ENCODE measurements at places on chromosomes 3 and 15. TPM values are rescaled to one million over a fixed set of nuclear protein-coding genes. Genes with fewer than 3 reads are reported as not detected.

The GRK7 gene
- total RNA-seq, result not detected

The OPA1 gene
- 60.8 TPM for total RNA-seq

The ASB14 gene
- not detected for total RNA-seq

The DISP2 gene
- total RNA-seq, result 2.0 TPM

DNA sequence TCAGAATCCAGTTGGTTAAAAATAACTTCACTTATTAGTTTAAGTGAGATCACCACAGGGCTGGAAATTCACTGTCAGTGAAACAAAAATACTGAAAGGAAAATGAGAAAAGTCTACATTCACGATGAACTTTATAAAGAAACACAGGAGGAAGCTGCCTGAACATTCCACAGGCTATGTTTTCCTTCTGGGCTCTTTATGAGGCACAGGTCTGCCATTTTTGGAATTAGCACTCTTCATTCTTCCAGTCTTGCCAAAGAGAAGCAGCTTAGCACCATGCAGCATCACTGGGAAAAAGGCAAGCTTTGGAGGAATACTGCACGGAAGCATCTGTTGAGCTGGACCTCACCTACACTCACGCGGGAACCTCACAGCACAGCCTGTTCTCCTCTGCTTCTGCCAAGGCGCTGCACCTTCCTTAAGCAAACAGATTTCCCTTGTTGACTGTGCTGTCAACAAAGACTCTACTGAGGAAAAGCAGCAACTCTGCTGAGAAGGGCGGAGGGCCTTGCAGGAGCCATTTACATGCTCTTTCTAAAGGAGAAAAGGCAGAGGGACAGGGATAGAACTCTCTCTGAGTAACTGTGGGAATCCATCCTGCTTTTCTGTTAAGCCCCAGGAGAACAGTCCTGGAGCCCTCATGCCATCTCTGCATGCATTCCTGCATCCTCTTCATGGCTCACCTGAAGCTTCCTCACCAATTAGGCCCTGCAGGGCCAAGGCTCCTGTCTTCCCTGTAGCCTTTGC, 15.7 kb downstream of the SUSD5 start:
- no peaks in the 10 kb centered on the region for H3K4me1 ChIP-seq
- H3K27ac ChIP-seq, result no peak overlapping the region
- no peak overlapping the region for H3K4me3 ChIP-seq
- no peaks in the 10 kb centered on the region for H3K36me3 ChIP-seq

- no peak for DNase-seq
- no peak overlapping the region for H3K27ac ChIP-seq
- no peaks in the 10 kb centered on the region for H3K4me1 ChIP-seq
- H3K36me3 ChIP-seq, result peaks cover 18% of the 10 kb centered on the region
Observed at GRCh38 chr15:40197434-40197833, 36.6 kb downstream of the BUB1B start.

GRCh38 chr15:51620641-51621040, 1.9 kb downstream of the DMXL2 start:
- H3K4me3 ChIP-seq, result peak overlapping the region; percentile 96
- peaks cover 37% of the 10 kb centered on the region for H3K4me1 ChIP-seq
- no peak for DNase-seq
- H3K36me3 ChIP-seq, result no peaks in the 10 kb centered on the region
- peak overlapping the region; percentile 91 for H3K27ac ChIP-seq

DNA sequence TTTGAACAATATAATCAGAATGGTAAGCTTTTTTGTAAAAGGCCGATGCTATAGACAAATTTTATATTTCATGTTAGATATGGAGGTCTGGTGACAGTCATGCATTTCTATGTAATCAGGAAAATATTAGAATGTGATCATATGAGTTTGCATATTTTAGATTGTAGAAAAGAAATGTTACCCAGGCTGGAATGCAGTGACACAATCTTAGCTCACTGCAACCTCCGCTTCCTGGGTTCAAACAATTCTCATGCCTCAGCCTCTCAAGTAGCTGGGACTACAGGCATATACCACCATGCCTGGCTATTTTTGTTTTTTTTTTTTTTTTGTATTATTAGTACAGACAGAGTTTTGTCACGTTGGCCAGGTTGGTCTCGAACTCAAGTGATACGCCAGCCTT, 152.0 kb downstream of the LMLN start:
- no peak overlapping the region for H3K27ac ChIP-seq
- H3K4me1 ChIP-seq, result peaks cover 13% of the 10 kb centered on the region
- peaks cover 78% of the 10 kb centered on the region for H3K27me3 ChIP-seq

DNA sequence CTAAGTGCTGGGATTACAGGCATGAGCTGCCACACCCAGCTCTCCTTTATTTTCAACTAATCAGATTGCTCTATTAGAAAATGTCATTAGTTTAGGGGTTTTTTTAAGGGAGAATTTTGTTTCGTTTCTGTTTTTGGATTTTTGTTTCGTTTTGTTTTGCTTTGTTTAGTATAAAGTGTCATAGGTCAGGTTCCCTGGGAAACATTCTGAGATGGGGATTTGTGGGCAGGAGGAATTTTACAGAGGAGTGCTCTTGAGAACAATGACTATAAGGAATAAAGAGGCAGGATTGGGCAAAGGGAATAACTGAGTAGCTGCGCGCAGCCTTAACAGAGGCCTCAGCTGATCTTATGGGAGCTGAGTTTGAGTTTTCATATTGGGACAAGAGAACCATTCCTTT, 86.8 kb upstream of the NR2F2 start:
- H3K27ac ChIP-seq, result no peak overlapping the region
- no peak for DNase-seq
- H3K4me1 ChIP-seq, result peaks cover 18% of the 10 kb centered on the region
- no peaks in the 10 kb centered on the region for H3K27me3 ChIP-seq

Data from neural crest cell (in vitro differentiated cells).